ENCODE measurements at places on chromosomes 16 and 17.

DNA sequence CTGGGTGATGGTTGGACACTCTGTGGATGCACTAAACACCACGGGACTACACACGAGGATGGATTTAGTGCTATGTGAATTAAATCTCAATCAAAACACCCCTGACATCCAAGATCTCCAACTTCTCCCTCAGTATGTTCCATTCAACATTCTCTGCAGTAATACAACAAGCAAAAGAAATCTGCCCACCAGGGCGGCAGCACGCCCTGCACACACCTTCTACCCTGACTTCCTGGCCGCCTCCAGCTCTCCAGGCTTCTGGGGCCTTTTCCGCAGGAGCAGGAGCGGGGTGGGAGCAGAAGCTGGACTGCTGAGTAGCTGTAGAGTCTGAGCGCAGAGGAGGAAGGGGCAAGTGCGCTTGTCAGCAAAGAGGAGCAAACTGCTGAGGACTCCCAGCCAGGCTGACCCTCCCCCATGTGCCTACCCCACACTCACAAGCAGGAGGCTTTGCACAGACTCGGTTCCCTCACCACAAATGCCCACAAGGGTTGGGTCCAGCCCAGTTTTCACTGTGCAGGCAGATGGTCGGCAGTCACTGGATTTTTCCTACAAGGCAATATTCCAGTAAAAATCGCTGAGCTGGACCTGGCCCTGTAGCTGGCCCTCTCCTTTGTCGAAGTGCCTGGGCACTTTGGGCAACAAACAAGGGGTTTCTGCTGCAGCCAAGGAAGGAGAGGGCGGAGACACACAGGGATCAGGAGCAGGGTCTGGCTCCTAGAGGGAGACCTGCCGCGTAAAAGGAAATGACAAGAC lies 22.8 kb downstream of the ZDHHC7 start:
- DNase-seq = no peak

DNA sequence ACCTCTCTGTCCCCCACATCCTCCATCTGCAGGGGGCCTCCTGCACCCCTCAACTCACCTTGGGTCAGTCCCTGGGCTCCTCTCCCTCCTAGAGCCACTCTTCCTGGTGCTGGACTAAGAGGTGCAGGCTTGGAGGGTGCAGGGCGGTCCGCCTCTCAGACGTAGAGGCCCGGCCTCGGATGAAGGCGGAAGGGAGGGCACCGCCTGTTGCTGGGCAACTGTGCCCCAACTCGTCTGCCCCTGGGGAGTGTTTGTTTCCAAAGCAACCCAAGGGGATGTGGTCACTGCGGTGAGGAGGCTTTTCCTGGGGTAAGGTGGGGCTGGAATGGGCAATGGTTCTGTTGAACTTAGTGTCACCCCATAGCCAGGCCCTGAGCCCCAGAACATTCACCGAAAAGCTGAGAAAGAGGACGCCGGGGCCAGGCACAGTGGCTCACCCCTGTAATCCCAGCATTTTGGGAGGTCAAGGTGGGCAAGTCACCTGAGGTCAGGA lies at the start of gene C16orf54:
C16orf54 (minus strand) TSS at position 138 of the 493 bp plus-strand sequence. CDS start 1,039 bp downstream, outside the sequence.
- peak; percentile 84 for DNase-seq

DNA sequence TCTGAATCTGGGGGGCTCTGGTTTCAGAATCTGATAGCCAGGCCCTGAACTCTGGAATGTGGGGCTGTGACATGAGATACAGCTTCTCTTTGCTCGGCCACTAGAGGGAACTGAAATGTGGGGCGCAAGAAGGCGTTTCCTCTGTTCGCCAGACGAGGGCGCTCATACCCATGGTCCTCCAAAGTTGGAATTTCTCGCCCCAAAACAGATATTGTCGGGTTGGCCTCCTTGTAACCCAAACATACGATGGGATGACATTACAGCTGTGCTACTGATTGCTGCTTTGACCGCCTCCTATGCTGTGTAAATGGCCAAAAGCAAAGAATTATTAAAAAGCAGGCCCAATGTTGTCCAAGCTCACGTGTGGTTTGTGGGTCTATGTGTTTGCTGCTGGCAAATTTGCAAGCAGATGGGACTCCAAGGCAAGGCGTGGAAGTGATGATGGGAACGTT lies 13.1 kb upstream of the MSI2 start:
- no peak for DNase-seq

DNA sequence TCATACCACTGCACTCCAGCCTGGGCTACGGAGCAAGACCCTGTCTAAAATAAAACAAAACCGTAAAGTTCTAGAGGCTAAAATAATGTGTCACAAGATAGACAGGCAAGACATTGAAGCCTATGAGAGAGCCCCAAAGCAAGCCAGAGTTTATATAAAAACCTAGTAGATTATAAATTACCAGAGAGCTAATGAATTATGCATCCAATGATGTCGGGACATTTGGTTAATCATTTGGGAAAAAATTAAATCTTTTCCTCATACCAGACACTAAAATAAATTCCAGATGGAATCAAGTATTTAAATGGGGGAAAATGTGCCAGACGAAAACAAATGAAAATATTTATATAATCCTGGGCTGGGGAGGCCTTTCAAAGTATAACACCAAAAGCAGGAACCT lies 24.2 kb downstream of the CCDC40 start:
- no peak for DNase-seq

GRCh38 chr17:2402544-2402943 lies 1.7 kb upstream of the MNT start:
- DNase-seq = no peak

DNA sequence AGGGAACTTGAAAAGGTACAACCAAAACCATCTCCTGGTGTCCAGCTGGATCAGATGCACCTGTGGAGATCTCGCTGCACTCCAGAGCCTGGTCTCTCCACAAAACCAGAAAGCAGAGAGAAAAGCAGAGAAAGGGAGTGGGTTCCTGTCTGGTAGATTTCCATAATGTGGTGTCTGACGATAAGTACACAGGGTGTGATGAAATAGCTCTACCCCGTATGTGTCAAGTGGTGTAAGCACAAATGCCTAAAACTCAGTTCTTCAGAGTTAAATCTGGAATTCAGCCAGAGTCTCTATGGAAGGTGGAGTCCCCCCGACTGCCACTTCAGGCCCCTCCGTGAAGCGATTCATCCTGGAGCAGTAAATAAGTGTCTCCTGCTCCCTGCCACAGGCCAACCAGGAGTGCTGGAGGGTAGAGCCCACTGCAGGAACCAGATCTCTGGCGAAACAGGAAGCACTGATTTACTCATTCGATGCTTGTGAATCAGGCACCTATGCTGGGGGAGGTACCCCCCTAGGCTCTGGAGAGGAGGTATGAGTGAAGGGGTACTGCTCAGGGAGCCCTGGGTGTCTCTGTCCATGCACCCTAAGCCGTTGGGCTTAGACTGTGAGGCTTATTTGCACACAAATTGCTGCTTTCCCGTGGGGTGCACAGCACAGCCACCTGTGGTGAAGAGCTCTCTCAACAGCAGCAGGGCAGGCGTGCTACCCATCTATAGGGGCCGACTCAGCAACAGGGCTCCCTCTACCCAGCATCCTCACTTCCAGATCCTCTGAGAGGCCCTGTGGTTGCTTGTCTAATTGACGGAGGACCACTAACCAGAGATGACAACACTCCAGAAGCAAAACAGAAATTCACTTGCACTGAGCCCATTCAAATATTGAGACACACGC lies 97.1 kb upstream of the MYOCD start:
- no peak for DNase-seq

DNA sequence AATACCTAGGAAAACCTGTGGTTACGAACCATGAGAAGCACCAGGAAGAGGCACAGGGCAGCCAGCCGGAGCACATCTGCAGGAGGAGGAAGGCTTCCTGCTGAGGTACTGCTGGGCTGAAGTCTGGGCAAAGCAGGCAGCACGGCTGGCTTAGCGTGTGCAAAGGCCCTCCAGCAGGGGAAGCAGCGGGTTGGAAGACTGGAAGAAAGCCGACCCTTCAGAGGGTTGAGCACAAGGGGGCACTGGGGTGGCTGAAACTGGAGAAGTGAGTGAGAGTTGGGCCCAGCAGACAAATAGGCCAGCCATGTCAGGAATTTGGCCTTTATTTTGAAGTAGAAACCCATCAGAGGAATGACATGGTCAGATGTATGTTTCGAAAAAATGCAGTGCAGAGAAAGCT lies 12.1 kb upstream of the HSD3B7 start:
- DNase-seq = no peak

DNA sequence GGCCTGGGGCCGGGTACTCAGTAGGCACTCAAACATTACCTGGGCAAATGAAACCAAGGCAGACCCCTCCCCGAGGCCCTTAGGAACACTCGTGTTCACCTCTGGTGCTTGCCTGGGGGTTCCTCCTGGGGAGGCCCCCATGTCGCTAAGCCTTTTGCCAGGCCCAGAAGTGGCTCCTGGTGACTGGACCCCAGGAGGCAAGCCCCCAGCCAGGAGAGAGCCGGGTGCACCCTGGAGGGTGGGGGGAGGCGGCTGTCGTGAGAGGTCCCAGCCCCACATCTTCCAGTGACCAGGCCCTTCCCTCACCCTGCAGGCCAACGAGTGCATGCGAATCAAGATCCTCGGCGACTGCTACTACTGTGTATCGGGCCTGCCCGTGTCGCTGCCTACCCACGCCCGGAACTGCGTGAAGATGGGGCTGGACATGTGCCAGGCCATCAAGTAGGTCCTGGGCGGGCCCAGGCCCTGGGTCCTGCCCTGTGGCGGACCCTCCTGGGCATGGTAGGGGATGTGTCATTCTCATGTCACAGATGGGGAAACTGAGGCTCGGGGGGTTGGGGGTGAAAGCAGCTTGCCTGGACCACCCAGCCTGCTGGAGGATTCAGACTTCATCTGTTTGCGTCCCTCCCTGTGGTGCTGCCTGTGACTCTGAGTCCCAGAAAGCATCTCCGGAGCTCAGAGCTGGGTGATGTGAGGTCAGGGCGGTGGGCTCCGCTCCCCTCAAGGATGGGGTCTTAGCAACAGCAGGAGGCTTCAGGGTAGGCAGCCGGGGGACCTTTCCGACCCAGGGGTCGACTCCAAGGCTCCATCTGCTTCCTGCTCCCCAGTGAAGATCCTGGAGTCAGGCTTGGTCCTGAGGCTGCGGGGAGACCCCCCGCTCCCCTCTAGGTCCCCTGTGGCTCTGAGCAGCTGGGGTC lies 32.5 kb downstream of the ADCY7 start:
- no peak for DNase-seq

DNA sequence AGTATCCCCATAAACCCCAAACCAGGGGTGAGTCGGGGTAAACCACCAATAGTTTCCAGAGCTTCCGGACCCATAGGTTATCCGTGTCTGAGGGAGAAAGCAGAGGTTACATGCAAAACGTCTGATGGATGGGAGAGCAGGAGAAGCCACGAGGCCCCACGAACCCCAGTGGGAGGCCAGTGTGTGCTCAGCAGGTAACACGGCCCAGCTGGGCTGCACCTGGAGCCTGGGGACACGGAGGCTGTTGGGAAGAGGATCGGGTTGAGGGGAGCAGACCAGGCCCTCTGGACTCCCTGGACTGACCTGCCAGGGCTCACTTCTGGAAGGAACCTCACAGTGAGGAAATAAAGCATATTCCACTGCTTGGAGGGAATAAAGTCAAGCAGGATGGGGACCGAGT lies 78.1 kb downstream of the SEC14L1 start:
- DNase-seq = no peak

GRCh38 chr17:64177311-64178010 lies 47.5 kb upstream of the ERN1 start:
- no peak for DNase-seq

DNA sequence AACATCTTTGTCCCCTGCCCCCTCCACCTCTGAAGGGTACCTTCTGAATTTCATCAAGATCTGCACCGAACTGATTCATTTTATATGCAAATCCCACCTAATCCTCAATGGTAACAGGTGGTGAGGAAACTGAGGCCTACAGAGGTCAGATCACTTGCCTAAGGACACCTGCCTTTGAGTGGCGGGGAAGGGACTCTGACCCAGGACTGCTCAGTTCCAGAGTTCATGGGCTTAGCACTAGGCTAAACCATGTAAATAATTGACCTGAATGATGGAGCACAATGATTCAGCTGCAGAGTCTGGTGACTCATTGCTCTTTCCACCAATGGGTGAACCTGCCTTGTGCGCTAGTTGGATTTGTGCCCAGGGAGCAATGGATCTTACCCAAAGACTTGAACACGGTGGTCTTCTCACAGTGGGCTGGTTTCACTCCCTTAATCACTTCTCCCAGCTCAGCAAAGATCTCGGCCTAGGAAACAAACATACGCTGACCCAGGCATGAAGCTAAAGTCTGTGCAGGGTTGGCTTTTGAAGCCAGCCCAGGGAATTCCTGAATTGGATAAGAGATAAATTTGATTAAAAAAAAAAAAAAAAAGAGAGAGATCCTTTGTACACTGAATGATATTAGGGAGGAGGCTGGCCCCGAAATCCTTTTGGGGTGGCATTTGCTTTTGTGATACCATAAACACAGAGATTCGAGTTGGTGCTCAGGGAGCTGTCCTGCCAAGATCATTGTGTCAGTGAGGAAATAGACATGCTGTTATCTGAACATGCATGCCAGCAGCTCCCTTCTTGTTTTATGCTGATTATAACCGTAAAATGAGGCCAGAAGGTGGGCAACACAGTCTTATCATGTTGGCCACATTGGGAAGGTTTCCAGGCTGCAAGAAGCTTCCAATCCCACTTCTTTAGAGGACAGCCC lies 17.0 kb downstream of the CRYM start:
- no peak for DNase-seq

GRCh38 chr17:82087961-82088837 lies 9.8 kb downstream of the FASN start:
- DNase-seq = no peak

- DNase-seq = no peak
Observed at GRCh38 chr17:58541249-58541648, 26.8 kb upstream of the MTMR4 start.

GRCh38 chr16:51225878-51226277 lies 74.8 kb upstream of the SALL1 start:
- no peak for DNase-seq
